ENCODE measurements at places on chromosomes 7 and 10. TPM values are rescaled to one million over a fixed set of nuclear protein-coding genes. Genes with fewer than 3 reads are reported as not detected.

DNA sequence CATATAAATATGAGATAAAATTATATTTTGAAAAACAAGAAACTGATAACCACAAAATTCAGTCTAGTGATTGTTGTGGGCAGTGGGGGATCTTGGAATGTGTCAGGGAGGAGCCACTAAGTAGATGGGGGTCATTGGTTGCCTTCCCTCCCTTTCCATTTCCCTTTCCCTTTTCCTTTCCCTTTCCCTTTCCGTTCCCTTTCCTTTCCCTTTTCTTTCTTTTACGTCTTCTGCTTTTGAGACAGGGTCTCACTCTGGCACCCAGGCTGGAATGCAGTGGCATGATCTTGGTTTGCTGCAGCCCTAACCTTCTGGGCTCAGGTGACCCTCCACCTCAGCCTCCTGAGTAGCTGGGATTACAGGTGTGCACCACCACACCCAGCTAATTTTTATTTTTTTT is 51.0 kb downstream of the DYNC2I1 start:
- no peak for DNase-seq

DNA sequence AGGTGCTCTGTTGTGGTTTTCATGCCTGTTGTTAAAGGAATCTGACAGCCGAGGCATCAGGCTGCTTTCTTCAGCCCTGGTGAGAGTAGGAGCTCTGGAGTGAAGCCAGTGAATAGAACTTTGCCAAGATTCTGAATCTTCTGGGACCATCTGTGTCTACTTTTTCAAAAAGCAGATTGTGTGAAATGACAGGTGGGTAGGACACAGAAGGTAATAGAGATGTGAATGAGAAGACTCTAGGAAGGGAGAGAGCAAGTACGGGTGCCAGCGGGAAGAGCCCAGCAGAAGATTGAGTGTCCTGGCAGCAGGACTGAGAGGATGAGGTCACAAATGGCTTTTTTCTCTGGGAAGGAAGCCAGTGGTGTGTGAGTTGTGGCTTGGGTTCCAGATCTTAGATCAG is 429.2 kb downstream of the SDK1 start:
- DNase-seq = peak; percentile 87

DNA sequence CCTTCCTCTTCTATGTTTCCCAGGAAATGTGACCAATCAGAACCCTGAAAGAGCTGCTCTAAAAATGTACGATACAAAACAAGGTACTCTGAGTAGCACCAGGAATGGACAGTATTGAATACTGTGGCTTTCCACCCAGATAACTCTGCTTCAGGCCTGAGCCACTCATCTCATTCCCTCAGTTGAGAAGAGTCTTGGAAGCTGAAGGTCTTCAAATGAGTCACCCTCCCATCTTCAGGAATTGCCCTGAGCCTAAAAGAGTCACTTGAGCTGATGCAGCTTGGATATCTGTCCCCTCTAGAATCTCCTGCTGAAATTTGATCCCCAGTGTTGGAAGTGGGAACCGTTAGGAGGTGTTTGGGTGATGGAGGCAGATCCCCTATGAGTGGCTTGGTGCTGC is 210.4 kb downstream of the DGKI start:
- DNase-seq = no peak

DNA sequence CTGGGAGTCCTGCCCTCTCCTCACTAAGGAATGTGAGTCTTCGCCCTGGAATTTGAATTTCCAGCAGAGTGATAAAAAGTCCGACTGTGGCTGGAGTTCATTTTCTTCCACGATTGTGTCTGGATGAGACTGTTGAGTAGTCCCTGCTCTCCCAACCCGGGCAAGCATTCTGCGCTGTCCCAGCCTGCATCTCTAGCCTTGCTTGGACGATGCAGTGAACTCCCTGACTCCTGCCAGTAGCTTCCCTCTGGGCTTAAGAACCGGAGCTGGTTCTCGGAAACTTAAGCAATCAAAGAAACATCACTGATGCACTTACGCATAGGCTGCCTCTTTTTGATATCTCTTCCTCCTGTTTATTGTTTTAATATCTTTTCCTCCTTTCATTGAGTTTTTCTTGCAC is 116.0 kb upstream of the FZD8 start:
- no peak for DNase-seq

DNA sequence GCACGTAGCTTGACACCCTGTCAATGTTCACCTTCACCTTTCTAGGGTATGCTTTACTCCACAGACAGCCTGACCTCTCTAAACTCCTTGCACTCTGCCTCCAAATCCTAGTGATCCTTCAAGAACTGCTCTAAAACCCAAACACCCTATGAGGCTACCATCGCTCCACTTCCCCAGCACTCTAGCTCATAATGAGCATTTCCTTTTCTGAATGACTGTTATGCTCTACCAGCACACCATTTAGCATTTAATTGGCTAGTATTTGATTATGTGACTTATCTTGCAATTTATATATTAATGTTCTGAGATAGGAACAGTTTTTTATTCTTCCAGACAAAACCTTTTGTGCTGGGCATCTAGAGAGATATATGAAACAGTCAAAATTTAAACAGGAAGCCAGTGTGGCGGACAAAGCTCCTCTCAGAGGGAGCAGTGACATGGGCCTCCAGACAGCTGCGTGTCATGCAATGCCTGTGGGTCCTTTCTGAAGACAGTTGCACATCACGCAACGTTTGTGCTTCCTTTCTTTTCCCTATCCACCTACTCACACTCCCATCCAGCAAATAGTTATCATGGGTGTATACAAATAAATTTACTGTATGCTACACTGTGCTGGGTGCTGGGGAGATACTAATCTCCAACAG is 86.3 kb downstream of the ALOX5 start:
- DNase-seq = no peak

- DNase-seq = no peak
Measured at GRCh38 chr7:4100148-4100547, 581.9 kb upstream of the FOXK1 start.

CD36 gene
- 102 TPM for polyA plus RNA-seq

- DNase-seq = no peak
Measured at GRCh38 chr10:1384026-1384425, 327.8 kb downstream of the WDR37 start.

GRCh38 chr10:7795605-7796004 is 7.6 kb downstream of the ATP5F1C start:
- DNase-seq = peak; percentile 85

SPDYE11 gene
- not detected for polyA plus RNA-seq

GRCh38 chr7:90383861-90384260 is 19.4 kb upstream of the CLDN12 start:
- peak; percentile 24 for DNase-seq

SH2B2 gene
- 0.18 TPM for polyA plus RNA-seq

CLDN15 gene
- 1.8 TPM for polyA plus RNA-seq

- DNase-seq = no peak
Measured at GRCh38 chr10:10552948-10553347, 464.7 kb upstream of the CELF2 start.

NFE2L3 gene
- polyA plus RNA-seq = 12.2 TPM

DNA sequence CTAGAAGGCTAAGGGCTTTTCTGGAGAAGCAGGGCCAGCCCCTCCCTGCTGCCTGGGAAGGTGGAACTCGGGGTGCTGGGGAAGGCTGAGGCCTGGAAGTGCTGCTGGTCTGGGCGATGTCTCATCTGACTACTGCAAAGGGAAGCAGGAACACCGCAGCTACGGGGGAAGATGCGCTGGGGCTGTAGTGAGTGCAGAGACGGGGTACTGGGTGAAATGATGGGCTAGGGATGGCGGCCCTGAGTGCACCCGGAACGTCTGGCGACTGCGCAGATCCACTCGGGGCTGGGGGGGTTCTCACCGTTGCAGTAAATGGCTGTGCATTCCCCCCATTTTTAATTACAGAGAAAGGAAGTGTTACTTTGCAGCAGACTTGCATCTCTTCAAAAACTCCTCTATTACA is 195.4 kb upstream of the ADARB2 start:
- DNase-seq = no peak

RADIL gene
- 0.85 TPM for polyA plus RNA-seq

C10orf53 gene
- not detected for polyA plus RNA-seq

DNA sequence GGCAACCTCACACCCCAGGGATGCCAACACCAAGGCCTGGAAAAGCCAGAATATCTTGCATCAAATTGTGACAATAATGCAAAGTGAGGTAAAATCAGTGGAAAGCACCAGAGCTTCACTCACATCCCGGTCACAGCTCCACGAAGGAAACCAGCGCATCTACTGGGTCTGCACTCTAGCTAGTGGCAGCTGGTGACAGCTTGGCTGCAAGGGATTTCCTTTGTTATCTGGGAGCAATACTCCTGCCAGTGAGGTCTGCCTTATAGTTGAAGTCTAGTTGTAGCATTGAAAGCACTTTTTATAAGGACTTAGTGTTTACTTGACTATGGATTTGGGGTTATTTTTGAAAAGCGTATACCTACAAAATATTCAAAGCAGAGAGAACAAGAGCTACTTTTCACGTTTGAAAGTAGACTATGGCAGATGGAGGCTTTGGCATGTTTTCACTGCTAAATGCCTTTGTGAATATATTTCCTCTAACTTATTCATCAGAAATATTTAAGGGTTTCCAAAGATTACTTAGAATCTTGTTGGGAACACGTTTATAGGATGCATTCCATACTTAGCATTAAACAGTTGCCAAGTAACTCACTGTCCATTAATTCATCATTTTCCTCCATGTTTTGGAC is 26.1 kb downstream of the WDFY4 start:
- no peak for DNase-seq

DNA sequence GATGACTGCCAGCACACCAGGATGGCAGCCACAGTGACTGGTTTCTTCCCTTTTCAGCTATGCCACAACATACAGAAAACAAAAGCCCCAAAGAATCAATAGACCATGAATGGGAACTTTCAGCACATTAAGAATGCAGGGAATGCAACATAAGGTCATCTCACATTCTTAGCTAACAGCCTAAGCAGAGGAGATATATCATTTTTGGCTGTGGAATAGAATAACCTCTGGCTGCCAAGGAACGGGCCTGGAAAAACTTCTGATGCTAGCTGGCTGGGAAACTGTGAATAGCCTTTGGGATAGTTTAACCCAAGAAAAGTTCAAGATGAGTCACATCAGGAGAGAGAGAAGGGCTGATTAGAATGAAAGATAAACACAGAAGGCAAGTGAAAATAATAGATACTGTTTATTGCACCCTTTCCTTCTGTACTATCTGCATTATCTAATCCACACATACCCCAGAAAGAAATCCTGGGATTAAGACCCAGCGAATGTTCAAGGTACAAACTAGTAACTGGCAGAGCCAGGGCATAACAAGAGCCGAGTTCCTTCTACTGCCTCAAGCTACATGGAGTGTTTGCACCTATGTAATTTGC is 169.2 kb downstream of the SEMA3A start:
- peak; percentile 99 for DNase-seq

- DNase-seq = no peak
Measured at GRCh38 chr7:92244808-92245486, 767 bp downstream of the KRIT1 start.

TMEM72 gene
- not detected for polyA plus RNA-seq

ACTA2 gene
- 2,788 TPM for polyA plus RNA-seq

DNA sequence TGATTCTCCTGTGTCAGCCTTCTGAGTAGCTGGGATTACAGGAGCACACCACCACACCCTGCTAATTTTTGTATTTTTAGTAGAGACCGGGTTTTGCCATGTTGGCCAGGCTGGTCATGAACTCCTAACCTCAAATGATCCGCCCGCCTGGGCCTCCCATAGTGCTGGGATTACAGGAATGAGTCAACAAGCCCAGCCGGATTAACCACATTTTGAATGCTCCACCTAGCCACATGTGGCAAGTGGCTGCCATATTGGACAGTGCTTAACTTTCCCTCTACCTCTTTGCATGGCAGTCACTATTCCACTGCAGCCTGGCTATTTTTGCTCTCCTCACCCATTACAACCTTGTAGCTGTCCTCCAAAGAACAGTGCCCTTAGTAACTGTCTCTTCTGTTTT is 160.1 kb downstream of the GATA3 start:
- DNase-seq = no peak

DNA sequence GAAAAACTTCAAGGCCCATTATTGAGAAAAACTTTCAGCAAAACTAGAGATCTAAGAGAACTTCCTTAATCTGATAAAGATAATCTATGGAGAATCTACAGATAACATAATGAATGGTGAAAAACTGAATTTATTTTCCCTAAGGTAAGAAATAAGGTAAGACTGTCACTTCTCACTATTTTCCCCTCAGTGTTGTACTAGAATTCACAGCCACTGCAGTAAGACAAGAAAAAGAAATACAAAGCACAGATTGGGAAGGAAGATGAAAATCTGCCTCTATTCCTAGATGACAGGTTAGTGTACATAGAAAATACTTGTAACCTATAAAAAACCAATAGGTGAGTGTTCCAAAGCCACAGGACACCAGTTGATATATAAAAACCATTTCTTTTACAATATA is 220.7 kb upstream of the SHH start:
- no peak for DNase-seq

GRCh38 chr7:148975896-148976295 is 52.4 kb downstream of the PDIA4 start:
- DNase-seq = no peak

HYAL4 gene
- not detected for polyA plus RNA-seq

DNA sequence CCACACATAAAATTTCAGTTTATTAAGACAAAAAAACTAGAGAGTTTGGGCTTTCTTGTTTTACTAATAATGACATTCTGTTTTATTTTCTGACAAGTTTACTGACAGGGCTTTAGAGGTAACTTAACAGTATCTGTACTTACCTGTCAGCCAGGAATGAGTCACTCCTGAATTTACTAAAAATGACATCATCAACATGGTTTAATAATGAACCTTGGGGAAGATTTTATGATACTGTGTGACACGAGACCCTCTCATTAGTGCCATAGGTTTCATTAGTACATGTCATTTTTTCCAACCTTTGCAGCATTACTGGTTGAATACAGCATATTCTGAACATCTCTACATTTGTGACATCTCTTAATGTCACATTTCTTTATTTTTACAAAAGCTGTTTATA is 131.1 kb downstream of the KCND2 start:
- no peak for DNase-seq

DNA sequence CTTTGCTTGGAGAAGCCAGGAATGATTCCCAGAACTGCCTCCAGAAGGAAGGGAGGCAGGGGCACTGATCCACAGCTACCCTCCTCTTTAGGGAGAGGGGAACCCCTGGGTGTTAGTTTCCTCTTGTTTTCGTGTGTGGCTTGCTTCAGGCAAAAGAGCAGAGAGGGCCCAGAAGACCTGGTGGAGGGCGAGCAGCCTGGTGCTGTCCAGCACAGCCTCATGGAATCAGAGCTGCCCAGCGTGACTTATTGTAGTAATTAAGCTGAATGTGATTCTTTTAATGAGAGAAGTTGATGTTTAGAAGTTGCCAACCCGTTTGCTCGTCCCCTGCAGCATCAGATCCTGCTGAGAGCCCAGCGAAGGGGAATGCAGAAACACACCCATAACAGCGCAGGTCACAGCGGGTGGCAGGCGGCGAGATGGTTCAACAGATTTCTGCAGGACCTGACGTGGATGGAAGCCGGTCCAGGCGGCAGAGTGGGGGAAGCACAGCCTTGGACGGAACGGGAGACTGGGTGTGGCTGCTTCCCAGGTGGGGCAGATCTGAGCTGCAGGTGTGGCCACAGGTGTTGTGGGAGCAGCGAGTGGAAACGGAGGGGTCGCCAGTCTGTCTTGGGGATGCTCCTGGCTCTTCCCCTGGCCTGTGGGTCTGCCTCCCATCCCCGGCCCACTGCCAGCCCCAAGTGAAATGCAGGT is 53.7 kb upstream of the SHH start:
- no peak for DNase-seq

- DNase-seq = peak; percentile 23
Measured at GRCh38 chr7:94907811-94908322, 473 bp downstream of the PPP1R9A start.
